H9 (cell line): ENCODE measurements at places on chromosomes 4 and X. TPM values are rescaled to one million over a fixed set of nuclear protein-coding genes. Genes with fewer than 3 reads are reported as not detected.

- H3K27me3 ChIP-seq = no peaks in the 10 kb centered on the region
- no peak overlapping the region for H3K4me3 ChIP-seq
- peaks cover 7% of the 10 kb centered on the region; the same call in 1 of the 2 replicates for H3K4me1 ChIP-seq
- peaks cover 2% of the 10 kb centered on the region; the same call in 2 of the 3 replicates for H3K36me3 ChIP-seq
Observed at GRCh38 chrX:13697976-13698375, 9.0 kb downstream of the RAB9A start.

The TLR10 gene
- not detected in 2 replicates for total RNA-seq

- H3K4me3 ChIP-seq = no peak overlapping the region
- H3K27me3 ChIP-seq = no peaks in the 10 kb centered on the region
- peaks cover 18% of the 10 kb centered on the region for H3K36me3 ChIP-seq
- no peak overlapping the region for H3K27ac ChIP-seq
- DNase-seq = no peak
Observed at GRCh38 chrX:31166416-31166815, 94.6 kb upstream of the FTHL17 start.

DNA sequence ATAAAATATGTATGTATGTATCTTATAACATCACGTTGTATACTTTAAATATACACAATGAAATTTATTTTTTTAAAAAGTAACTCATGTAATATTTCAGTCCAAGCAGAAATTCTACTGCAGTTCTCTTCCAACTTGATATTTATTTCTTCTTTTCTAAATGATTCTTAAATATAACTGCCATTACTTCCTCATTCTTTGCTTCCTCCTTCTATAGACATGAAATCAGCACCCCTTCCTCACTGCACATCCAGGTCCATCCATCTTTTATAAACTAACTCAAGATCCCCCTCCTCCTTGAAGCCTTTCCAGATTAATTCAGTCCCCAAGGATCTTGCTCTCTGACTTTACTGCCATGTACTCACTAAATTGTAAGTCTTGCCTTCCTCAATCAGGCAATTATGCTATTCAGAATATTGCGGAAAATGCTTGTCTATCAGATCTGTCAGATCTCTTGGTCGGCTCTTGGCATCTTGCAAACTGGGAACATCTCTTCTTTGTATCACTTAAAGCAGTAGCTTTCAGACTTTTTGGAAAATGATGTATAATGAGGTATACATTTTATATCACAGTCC, 3.7 kb downstream of the GPRIN3 start:
- peaks cover 5% of the 10 kb centered on the region for H3K4me1 ChIP-seq
- no peak overlapping the region for H3K27ac ChIP-seq
- DNase-seq = no peak
- no peak overlapping the region for H3K4me3 ChIP-seq
- H3K27me3 ChIP-seq = no peaks in the 10 kb centered on the region; the same call in 1 of the 2 replicates

DNA sequence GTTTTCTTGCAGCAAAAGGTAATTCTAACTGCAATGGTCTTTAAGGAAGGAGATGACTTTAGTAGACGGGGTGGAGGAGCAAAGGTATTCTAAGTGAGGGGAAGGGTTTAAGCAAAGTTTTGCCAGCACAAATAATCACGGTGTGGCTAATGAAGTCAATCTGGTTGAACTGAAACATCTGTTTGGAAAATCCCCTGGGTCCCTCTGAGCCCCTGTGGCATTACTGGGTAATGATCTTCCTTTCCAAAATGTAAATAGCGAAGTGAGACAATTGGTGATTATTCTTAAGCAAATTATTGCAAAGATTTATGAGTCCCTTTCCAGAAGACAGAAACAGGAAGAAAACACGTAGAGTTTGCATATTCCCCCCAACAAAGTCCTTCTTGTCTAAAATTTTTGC, 47.2 kb downstream of the FGFBP1 start:
- no peak overlapping the region for H3K27ac ChIP-seq

- no peak for DNase-seq
- H3K27ac ChIP-seq = no peak overlapping the region
- H3K4me1 ChIP-seq = no peaks in the 10 kb centered on the region
- H3K36me3 ChIP-seq = no peaks in the 10 kb centered on the region
Observed at GRCh38 chr4:37758226-37758625, 68.3 kb upstream of the PGM2 start.

- H3K36me3 ChIP-seq = 0 out of 2 replicates have a peak, but pooled peaks cover 6% of the 10 kb centered on the region
- H3K27me3 ChIP-seq = no peaks in the 10 kb centered on the region
- H3K4me1 ChIP-seq = no peaks in the 10 kb centered on the region; the same call in 1 of the 2 replicates
- no peak overlapping the region for H3K4me3 ChIP-seq
Observed at GRCh38 chrX:1351981-1352714, 15.6 kb downstream of the IL3RA start.

The YIPF7 gene
- total RNA-seq = not detected in 2 replicates

The GPC4 gene
- total RNA-seq = 416 and 418 TPM in 2 replicates

GRCh38 chrX:48966796-48967579, 4.7 kb downstream of the KCND1 start:
- no peak overlapping the region for H3K4me3 ChIP-seq
- no peaks in the 10 kb centered on the region for H3K4me1 ChIP-seq
- no peak overlapping the region for H3K27ac ChIP-seq
- H3K36me3 ChIP-seq = peaks cover 15% of the 10 kb centered on the region; the same call in 2 of the 3 replicates

The PRKG2 gene
- 1.6 and 1.9 TPM in 2 replicates for total RNA-seq

The CHRDL1 gene
- 11.6 and 11.8 TPM in 2 replicates for total RNA-seq

GRCh38 chr4:168781926-168782325, 228.1 kb downstream of the CBR4 start:
- H3K4me1 ChIP-seq = peaks cover 3% of the 10 kb centered on the region; the same call in 1 of the 2 replicates
- H3K36me3 ChIP-seq = no peaks in the 10 kb centered on the region
- DNase-seq = no peak
- H3K27ac ChIP-seq = no peak overlapping the region
- H3K4me3 ChIP-seq = no peak overlapping the region

The MAGEA9B gene
- total RNA-seq = 0.31 TPM in 1 of 2 replicates, not detected in the other

GRCh38 chrX:136608295-136608933, 39.5 kb upstream of the CD40LG start:
- DNase-seq = peak; percentile 30
- no peaks in the 10 kb centered on the region for H3K4me1 ChIP-seq
- H3K27ac ChIP-seq = no peak overlapping the region
- no peaks in the 10 kb centered on the region for H3K27me3 ChIP-seq

The PFKFB1 gene
- 0.31 and 0.55 TPM in 2 replicates for total RNA-seq

DNA sequence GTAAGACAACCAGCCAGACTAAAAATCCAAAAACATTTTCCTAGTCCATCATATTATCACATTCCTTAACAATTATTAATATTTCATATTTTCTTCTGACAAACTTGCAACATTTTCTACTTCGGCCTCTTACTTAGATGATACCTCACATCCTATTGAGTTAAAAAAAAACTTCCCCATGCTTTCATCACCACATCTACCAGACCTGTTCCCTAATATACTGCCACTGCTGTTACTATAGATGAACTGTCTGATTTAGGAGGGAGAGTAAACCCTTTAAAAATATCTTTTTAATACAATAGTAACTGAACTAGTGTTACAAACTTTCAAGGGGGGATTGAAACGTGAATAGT, 1.5 kb downstream of the FAM200B start:
- peaks cover 18% of the 10 kb centered on the region for H3K36me3 ChIP-seq
- no peak for DNase-seq
- peak overlapping the region; percentile 99 for H3K4me3 ChIP-seq
- no peaks in the 10 kb centered on the region for H3K27me3 ChIP-seq

The FOXR2 gene
- total RNA-seq = not detected in 2 replicates

GRCh38 chrX:2340991-2341390, 159.8 kb downstream of the DHRSX start:
- H3K36me3 ChIP-seq = peaks cover 58% of the 10 kb centered on the region
- DNase-seq = no peak
- no peak overlapping the region for H3K27ac ChIP-seq
- H3K27me3 ChIP-seq = no peaks in the 10 kb centered on the region
- peaks cover 4% of the 10 kb centered on the region; the same call in 1 of the 2 replicates for H3K4me1 ChIP-seq

DNA sequence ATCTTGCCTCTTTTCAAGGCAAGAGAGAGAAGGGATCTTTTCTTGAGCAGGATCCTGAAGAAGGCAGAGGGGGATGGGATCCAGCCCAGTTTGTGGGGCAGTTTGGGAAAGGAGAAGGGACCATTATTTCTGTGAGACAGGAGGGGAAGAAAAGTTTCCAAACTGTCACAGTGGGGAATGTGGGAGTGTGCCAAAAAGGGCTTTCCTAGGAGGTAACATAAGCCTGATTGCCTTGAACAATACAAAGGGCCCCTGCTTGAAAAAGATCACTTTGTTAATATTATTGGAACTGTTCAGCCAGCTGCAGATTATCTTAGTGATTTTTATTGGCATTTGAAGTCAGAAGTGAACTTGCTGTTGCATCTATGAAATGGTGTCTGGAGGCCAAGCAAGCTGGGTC, 55.2 kb downstream of the MTM1 start:
- no peaks in the 10 kb centered on the region for H3K4me1 ChIP-seq
- no peak overlapping the region for H3K4me3 ChIP-seq
- no peak for DNase-seq
- no peaks in the 10 kb centered on the region for H3K27me3 ChIP-seq
- H3K27ac ChIP-seq = no peak overlapping the region

- DNase-seq = no peak
- H3K36me3 ChIP-seq = no peaks in the 10 kb centered on the region
- no peaks in the 10 kb centered on the region for H3K27me3 ChIP-seq
- H3K27ac ChIP-seq = no peak overlapping the region
- H3K4me1 ChIP-seq = no peaks in the 10 kb centered on the region
Observed at GRCh38 chr4:28835501-28835900, 1884.7 kb upstream of the PCDH7 start.

- no peak overlapping the region for H3K4me3 ChIP-seq
- H3K36me3 ChIP-seq = no peaks in the 10 kb centered on the region
- no peak overlapping the region for H3K27ac ChIP-seq
- no peak for DNase-seq
- no peaks in the 10 kb centered on the region for H3K27me3 ChIP-seq
Observed at GRCh38 chrX:133636009-133636408, 220.7 kb upstream of the GPC4 start.

The FREM3 gene
- not detected in 2 replicates for total RNA-seq

DNA sequence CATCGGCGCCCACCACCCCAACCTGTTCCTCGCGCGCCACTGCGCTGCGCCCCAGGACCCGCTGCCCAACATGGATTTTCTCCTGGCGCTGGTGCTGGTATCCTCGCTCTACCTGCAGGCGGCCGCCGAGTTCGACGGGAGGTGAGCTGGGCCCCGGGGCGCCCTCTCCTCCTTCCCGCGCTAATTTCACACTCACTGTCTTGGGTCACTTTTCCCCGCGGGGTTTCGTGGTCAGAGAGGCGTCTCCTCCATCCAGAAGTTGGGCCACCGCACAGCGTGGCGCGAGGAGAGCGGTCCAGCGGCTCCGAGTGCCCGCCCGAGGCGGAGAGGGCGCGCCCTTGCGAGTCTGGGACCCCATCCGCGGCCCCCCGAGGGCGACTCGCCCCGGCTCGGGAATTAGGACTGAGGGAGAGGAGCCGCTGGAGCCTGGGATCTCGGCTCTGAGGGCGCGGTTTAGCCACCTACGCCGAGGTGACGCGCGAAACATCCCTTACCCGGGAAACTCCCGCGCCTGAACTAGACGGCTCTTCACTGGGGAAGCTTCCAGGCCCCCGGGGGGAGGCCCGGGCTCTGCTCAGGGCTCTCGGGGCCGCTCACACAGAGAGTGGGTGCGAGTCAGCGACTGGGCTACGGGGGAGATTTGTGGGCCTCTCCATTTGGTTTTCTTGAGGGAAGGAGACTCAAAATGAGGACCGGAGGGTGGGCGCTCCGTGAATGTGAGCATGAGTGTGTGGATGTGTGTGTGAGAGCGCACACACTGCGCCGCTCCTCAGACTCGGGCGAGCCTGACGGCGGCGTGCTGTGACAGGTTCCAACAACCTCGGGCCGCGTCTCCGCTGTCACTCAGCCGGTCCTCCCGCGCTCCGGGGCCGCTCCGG, 551 bp downstream of the NPNT start:
- DNase-seq = peak; percentile 45
- H3K27ac ChIP-seq = no peak overlapping the region
- peaks cover 27% of the 10 kb centered on the region; the same call in 1 of the 2 replicates for H3K27me3 ChIP-seq
- H3K4me3 ChIP-seq = peak overlapping the region; percentile 67
- no peaks in the 10 kb centered on the region for H3K4me1 ChIP-seq
- no peaks in the 10 kb centered on the region for H3K36me3 ChIP-seq

DNA sequence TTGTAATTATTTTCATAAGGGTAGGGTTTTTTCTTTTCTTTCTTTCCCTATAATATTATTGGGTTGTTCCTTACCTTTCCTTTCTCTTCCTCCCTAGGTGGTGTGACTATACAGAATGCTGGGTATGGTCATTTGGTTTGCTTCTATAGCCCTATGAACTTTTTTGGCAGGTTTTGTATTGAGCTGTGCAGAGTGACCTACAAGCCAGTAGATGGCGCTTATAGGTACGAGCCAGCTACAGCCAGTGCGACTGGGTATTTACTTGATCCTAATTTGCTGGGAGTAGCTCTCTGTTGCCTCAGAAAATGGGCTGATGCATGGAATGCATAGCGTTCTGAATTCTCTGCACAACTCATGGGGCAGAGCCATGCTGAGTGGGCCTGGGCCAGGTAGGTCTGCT, 423.3 kb downstream of the MAGEE1 start:
- H3K4me1 ChIP-seq = no peaks in the 10 kb centered on the region
- H3K4me3 ChIP-seq = no peak overlapping the region
- no peak overlapping the region for H3K27ac ChIP-seq
- H3K27me3 ChIP-seq = no peaks in the 10 kb centered on the region
- H3K36me3 ChIP-seq = peaks cover 11% of the 10 kb centered on the region

GRCh38 chr4:39032218-39033085, at the start of gene TMEM156:
Gene TMEM156 (minus strand): TSS chr4:39032409. CDS start chr4:39032313, 96 bp downstream.
- no peak for DNase-seq

GRCh38 chrX:70129816-70130215, 3.4 kb upstream of the IGBP1 start:
- H3K27ac ChIP-seq = no peak overlapping the region
- no peak overlapping the region for H3K4me3 ChIP-seq
- H3K27me3 ChIP-seq = no peaks in the 10 kb centered on the region
- DNase-seq = no peak
- peaks cover 8% of the 10 kb centered on the region for H3K36me3 ChIP-seq

The BRS3 gene
- not detected in 2 replicates for total RNA-seq

The CSN1S1 gene
- not detected in 2 replicates for total RNA-seq

- no peak overlapping the region for H3K27ac ChIP-seq
- peaks cover 16% of the 10 kb centered on the region for H3K36me3 ChIP-seq
- H3K4me1 ChIP-seq = peaks cover 4% of the 10 kb centered on the region; the same call in 1 of the 2 replicates
- H3K4me3 ChIP-seq = no peak overlapping the region
- no peak for DNase-seq
Observed at GRCh38 chr4:75729836-75730235, 5.5 kb downstream of the USO1 start.

The PITX2 gene
- 7.5 and 8.5 TPM in 2 replicates for total RNA-seq

GRCh38 chr4:181508601-181509000, 734.6 kb upstream of the TENM3 start:
- H3K4me1 ChIP-seq = peaks cover 6% of the 10 kb centered on the region; the same call in 1 of the 2 replicates
- no peaks in the 10 kb centered on the region for H3K27me3 ChIP-seq
- no peaks in the 10 kb centered on the region for H3K36me3 ChIP-seq
- no peak overlapping the region for H3K4me3 ChIP-seq

The USP26 gene
- total RNA-seq = not detected in 2 replicates

DNA sequence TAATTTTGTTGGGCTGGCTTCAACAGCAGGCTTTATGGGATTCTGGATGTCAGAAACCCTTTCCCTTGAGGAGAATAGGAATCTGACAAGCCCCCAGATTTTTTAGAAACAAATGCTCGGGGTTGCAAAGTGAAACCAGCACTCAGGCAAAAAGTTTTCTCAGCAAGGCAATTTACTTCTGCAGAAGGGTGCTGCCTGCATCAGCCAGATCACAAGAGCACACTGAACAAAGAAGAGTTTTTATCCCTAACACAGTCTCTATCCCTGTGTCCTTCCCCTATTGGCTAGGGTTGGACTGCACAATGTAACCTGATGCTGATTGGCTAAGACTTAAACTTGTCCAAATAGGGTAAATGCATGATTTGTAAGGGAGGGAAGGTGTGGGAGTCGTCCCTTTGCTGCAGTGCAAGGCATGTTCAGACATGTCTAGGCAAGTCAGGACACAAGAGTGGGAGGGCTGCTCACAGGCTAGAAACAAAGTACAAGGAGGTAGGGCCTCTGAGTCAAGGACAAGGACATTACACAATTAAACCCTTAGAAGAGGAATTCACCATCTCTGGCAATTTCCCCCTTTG, 175.8 kb downstream of the CCNG2 start:
- peak; percentile 68 for DNase-seq
- no peak overlapping the region for H3K27ac ChIP-seq
- H3K4me1 ChIP-seq = no peaks in the 10 kb centered on the region; the same call in 1 of the 2 replicates
- H3K27me3 ChIP-seq = no peaks in the 10 kb centered on the region
